ENCODE measurements at places on chromosomes 5 and 9. TPM values are rescaled to one million over a fixed set of nuclear protein-coding genes. Genes with fewer than 3 reads are reported as not detected.

Gene COL5A1
- 63.7 TPM for total RNA-seq

Gene TAF7
- 87.1 TPM for total RNA-seq

Gene LEAP2
- total RNA-seq, result 0.33 TPM

Gene ADAMTS2
- total RNA-seq, result 27.0 TPM

Gene FOXD4L5
- under 0.01 TPM for total RNA-seq

Gene PFN3
- not detected for total RNA-seq

Gene ARHGEF39
- 0.66 TPM for total RNA-seq

Gene SPATA24
- 7.4 TPM for total RNA-seq

Gene FOXI1
- not detected for total RNA-seq

Gene LCN12
- total RNA-seq, result not detected

Gene ZNF484
- total RNA-seq, result 15.4 TPM

Gene PDE8B
- total RNA-seq, result 0.26 TPM

Gene TXNDC8
- total RNA-seq, result not detected

Gene CFAP90
- total RNA-seq, result not detected

Gene CACFD1
- 9.1 TPM for total RNA-seq

Gene MRRF
- 36.8 TPM for total RNA-seq

Gene IFNA2
- total RNA-seq, result not detected

Gene SLC6A18
- not detected for total RNA-seq

Gene SLIT3
- total RNA-seq, result 8.0 TPM

Gene TNC
- 457 TPM for total RNA-seq

Gene PCDHA10
- 0.26 TPM for total RNA-seq

Gene LECT2
- total RNA-seq, result not detected

Gene TMOD1
- 2.6 TPM for total RNA-seq

Gene SLC6A19
- total RNA-seq, result not detected

Gene TLX3
- total RNA-seq, result not detected

Gene SURF1
- 27.9 TPM for total RNA-seq

Gene SEC61B
- total RNA-seq, result 58.8 TPM

Gene GFI1B
- total RNA-seq, result not detected

Gene CCL28
- total RNA-seq, result 2.8 TPM

Gene PKD2L2
- 0.26 TPM for total RNA-seq

Gene PDGFRB
- total RNA-seq, result 151 TPM

Gene GABRA6
- not detected for total RNA-seq

Gene BARX1
- not detected for total RNA-seq

Gene TBCA
- total RNA-seq, result 175 TPM

Gene SNCAIP
- 5.1 TPM for total RNA-seq

Gene SLC46A2
- not detected for total RNA-seq

Gene SPINK13
- total RNA-seq, result not detected

Gene LCN9
- not detected for total RNA-seq

Gene MEIKIN
- total RNA-seq, result not detected

Gene GZMA
- not detected for total RNA-seq

Gene MYMK
- total RNA-seq, result not detected

Gene TSSK1B
- 0.50 TPM for total RNA-seq

Gene USP20
- 7.4 TPM for total RNA-seq

Gene PCDHA13
- under 0.01 TPM for total RNA-seq

Gene C9orf72
- 4.5 TPM for total RNA-seq

Gene GHR
- total RNA-seq, result 2.3 TPM

Gene RNF183
- total RNA-seq, result not detected

Gene CARD9
- total RNA-seq, result 1.0 TPM

Gene TMEFF1
- 2.5 TPM for total RNA-seq

Gene PHF19
- 22.1 TPM for total RNA-seq

Gene CCDC152
- total RNA-seq, result 1.5 TPM

Gene TPPP
- 0.26 TPM for total RNA-seq

Gene WDR5
- total RNA-seq, result 15.4 TPM

Gene MTX3
- 18.0 TPM for total RNA-seq

Gene PCDHB10
- total RNA-seq, result 0.77 TPM

Gene UTP15
- total RNA-seq, result 20.8 TPM

Gene CPEB4
- 17.2 TPM for total RNA-seq

Measured in fibroblast of lung (primary cell).